Stomach (tissue), 19 donors: ENCODE measurements at places on chromosomes 12 and 14. TPM values are rescaled to one million over a fixed set of nuclear protein-coding genes. Genes with fewer than 3 reads are reported as not detected.

GRCh38 chr14:77603654-77604255 lies 12.7 kb downstream of the SPTLC2 start:
- H3K27me3 ChIP-seq = no peaks in the 10 kb centered on the region
- no peaks in the 10 kb centered on the region for H3K36me3 ChIP-seq
- peak; percentile 56 for DNase-seq
- H3K4me1 ChIP-seq = peaks cover 51% of the 10 kb centered on the region
- H3K4me3 ChIP-seq = no peak overlapping the region

PLCZ1 gene
- polyA plus RNA-seq = not detected

DRAM1 gene
- polyA plus RNA-seq = 8.2 TPM

DNA sequence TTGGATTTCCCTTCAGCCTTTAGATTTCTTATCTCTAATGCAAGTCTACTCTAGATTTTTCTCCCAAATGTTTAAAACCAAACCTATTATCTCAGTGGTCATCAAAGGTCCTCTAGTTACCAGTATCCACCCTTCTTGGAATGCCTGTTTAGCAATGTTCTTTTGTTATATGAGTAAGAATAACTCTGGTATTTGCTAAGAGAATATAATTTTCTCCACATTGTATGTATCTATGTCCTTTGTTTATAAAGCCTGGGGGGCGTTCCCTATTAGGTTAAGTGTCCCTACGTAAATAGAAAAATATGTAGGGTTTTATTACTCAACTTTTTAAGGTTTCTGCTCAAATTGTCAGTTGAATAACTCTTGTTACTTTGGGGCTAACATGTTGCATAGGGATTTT lies 27.3 kb downstream of the PPM1A start:
- no peak overlapping the region for H3K4me3 ChIP-seq
- H3K27ac ChIP-seq = no peak overlapping the region
- no peaks in the 10 kb centered on the region for H3K27me3 ChIP-seq
- H3K36me3 ChIP-seq = peaks cover 4% of the 10 kb centered on the region
- peaks cover 90% of the 10 kb centered on the region for H3K4me1 ChIP-seq

SIVA1 gene
- polyA plus RNA-seq = 213 TPM

KRT86 gene
- not detected for polyA plus RNA-seq

NFATC4 gene
- 71.4 TPM for polyA plus RNA-seq

GRCh38 chr12:3034067-3034750 lies 43.0 kb upstream of the TSPAN9 start:
- peaks cover 49% of the 10 kb centered on the region for H3K36me3 ChIP-seq
- no peaks in the 10 kb centered on the region for H3K27me3 ChIP-seq
- DNase-seq = peak; percentile 53
- no peaks in the 10 kb centered on the region for H3K4me1 ChIP-seq

- no peak overlapping the region for H3K4me3 ChIP-seq
- H3K4me1 ChIP-seq = no peaks in the 10 kb centered on the region
- H3K36me3 ChIP-seq = no peaks in the 10 kb centered on the region
- no peaks in the 10 kb centered on the region for H3K27me3 ChIP-seq
These were observed 81.2 kb downstream of the BMP4 start for GRCh38 chr14:53875324-53875897.

DNA sequence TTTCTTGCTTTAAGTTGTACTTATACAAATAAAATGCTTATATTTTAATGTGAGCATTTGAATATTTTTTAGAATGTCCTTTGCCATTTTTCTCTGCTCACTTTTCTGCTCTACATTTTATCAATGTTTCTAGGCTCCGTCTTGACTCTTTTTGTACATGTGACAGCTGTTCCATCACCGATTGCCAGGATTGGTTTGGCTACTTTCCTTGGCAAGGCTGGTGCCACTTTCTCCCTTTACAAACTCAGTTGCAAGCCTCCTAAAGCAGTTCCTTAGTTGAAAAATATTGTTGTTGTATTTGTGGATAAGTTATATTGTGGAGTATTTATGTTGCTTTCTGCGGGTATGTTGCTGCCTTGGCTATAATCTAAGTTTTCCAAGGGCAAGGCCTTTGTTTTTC lies 63.4 kb downstream of the DACT1 start:
- no peak overlapping the region for H3K27ac ChIP-seq
- DNase-seq = no peak
- H3K27me3 ChIP-seq = no peaks in the 10 kb centered on the region
- H3K4me1 ChIP-seq = no peaks in the 10 kb centered on the region

- DNase-seq = no peak
- no peak overlapping the region for H3K27ac ChIP-seq
- H3K27me3 ChIP-seq = no peaks in the 10 kb centered on the region
- peaks cover 19% of the 10 kb centered on the region for H3K4me1 ChIP-seq
- peaks cover 7% of the 10 kb centered on the region for H3K36me3 ChIP-seq
- no peak overlapping the region for H3K4me3 ChIP-seq
These were observed 76.7 kb downstream of the DIP2B start for GRCh38 chr12:50581226-50582184.

DNA sequence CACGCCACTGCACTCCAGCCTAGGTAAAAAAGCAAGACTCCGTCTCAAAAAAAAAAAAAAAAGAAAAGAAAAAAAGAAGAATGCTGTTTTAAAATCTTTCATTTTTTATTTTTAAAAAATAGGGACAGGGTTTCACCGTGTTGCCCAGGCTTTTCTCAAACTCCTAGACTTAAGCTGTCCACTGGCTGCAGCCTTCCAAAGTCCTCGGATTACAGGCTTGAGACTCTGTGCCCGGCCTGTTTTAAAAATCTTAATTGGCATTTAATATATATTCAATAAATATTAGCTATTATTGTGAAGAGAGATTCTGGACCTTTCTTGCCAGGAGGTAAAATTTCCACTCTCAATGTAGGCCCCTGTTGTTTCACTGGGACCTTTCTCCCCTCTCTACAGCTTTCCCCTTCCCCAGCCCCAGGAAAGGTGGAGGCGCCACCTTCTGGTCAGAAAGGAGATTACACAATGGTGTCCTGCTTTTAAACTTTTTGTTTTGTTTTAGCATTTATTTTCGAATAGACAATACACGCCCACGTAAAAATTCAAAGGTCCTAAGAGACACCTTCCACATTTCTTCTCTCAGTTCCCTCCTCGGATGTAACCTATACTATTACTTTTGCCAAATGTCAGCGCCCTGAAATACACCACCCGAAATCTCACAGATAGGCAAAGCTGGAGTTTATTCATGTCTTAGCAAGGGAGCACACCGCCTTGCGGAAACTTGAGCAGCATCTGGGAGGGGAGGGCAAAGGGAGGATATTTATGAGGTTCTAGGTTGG lies 23.8 kb upstream of the PHC1 start:
- H3K27ac ChIP-seq = no peak overlapping the region
- peak; percentile 51 for DNase-seq
- no peaks in the 10 kb centered on the region for H3K36me3 ChIP-seq
- no peaks in the 10 kb centered on the region for H3K27me3 ChIP-seq
- no peaks in the 10 kb centered on the region for H3K4me1 ChIP-seq

- H3K36me3 ChIP-seq = no peaks in the 10 kb centered on the region
- H3K27me3 ChIP-seq = no peaks in the 10 kb centered on the region
- H3K27ac ChIP-seq = no peak overlapping the region
- no peaks in the 10 kb centered on the region for H3K4me1 ChIP-seq
These were observed 35.0 kb downstream of the SLC17A8 start for GRCh38 chr12:100391856-100392255.

DNA sequence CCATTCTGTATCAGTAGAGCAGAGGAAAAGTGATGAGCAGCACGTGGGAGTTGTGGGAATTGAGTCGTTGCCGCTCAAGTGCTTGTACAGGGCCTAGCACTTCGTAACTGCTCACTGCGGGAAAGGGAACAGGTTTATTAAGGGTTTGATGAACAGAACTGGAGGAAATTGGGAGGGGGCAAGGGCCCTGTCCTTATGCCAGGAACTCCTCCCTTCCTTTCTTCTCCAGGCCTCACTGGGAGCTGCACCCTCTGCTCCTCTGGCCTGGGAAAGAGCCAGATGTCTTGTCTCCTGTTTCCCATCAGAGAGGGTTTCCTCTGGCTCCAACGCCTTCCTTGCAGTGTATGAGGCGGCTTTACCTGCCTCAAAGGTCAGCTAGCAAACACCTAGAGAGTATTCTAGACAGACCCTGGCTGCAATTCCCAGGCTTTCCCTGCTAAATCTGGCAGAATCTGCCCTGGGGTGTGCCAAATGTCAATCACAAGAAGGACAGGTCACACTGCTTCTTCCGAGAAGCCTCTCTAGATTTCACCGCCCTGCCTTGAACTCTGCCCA lies 78.4 kb downstream of the NTF3 start:
- no peaks in the 10 kb centered on the region for H3K27me3 ChIP-seq
- no peak overlapping the region for H3K27ac ChIP-seq
- no peaks in the 10 kb centered on the region for H3K4me1 ChIP-seq
- no peaks in the 10 kb centered on the region for H3K36me3 ChIP-seq

DNA sequence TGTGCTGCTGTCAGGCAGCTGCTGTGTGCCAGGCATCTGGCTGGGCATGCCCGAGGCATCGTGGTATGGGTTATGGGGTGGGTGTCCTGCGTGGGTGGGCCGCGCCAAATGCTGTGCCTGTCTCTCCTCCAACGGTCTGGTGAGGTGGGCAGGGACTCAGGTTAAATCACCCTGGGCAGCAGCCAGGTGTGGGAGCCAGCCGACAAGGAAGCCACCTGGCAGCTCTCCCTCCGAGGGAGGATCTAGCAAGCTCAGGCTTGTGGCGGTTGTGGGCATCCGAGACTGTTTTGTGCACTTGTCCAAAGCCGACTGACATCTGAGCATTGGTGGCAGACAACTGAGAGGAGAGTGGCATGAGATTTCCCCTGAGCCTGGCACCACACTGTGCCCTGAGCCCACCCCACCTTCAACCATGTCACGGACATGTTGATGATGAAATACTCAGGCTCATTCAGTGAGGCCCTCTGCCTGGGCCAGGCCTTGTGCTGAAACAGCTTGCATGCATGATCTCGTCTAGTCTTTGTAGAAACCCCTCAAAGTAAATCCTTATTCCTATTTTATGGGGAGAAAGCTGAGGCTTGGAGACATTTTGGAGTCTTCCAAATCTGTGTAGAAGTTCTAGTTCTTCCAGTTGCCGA lies 181.8 kb upstream of the MYL2 start:
- H3K27ac ChIP-seq = no peak overlapping the region
- no peak overlapping the region for H3K4me3 ChIP-seq
- H3K4me1 ChIP-seq = no peaks in the 10 kb centered on the region
- no peaks in the 10 kb centered on the region for H3K27me3 ChIP-seq
- DNase-seq = no peak
- no peaks in the 10 kb centered on the region for H3K36me3 ChIP-seq

GRCh38 chr12:78005094-78005492 lies 174.4 kb downstream of the NAV3 start:
- no peak overlapping the region for H3K27ac ChIP-seq
- no peaks in the 10 kb centered on the region for H3K27me3 ChIP-seq
- no peak for DNase-seq
- H3K4me3 ChIP-seq = no peak overlapping the region
- H3K36me3 ChIP-seq = no peaks in the 10 kb centered on the region

CCDC197 gene
- polyA plus RNA-seq = not detected

DNA sequence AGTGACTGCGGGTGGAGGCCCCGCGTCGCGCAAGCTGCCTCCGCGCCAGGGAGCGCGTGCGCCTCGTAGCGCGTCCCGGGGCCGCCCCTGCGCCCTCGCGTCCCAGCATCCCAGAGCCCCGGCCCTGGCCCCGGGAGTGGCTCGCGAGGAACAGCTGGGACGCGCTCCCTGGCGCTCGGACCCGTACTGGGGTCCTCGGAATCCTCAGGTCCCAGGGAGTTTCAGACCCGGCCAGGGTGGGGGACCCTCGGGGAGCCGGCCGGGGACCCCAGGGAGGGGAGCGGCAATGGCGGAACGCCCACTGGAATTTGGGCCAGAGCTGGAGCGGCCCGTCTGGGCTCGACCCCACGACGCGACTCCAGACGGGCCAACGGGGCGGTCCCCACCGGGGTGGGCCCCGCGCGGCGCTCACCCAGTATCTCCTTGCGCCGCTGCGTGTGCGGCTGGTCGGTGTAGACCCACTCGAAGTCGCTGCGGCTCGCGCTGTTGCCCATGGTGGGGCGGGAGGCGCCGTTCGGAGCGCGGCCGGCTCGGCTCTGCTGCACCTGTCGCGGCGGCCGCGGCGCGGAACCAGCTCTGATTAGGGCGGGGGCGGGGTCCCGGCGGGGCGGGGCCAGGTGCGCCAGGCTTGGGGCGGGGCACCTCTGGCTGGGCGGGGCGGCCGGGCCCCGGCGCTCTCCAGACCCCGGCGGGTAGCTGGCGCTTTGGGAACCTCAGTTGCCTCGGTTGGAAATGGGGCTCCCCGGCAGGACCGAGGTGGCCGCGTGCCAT lies at the start of gene DEGS2:
Gene DEGS2, minus strand, starts transcription at position 552 of the 771 bp plus-strand sequence. Its CDS starts 58 bp downstream, at position 494.
- peak; percentile 85 for DNase-seq
- peak within 1 kb of the TSS; percentile 58 for H3K4me3 ChIP-seq
- peaks cover 49% of the 10 kb centered on the region for H3K4me1 ChIP-seq
- peak within 1 kb of the TSS; percentile 93 for H3K27ac ChIP-seq
- no peaks in the 10 kb centered on the region for H3K36me3 ChIP-seq

GRCh38 chr14:88986146-88986841 lies 161.8 kb downstream of the TTC8 start:
- no peak overlapping the region for H3K4me3 ChIP-seq
- peak; percentile 48 for DNase-seq
- H3K27ac ChIP-seq = no peak overlapping the region
- H3K27me3 ChIP-seq = no peaks in the 10 kb centered on the region
- no peaks in the 10 kb centered on the region for H3K4me1 ChIP-seq
- no peaks in the 10 kb centered on the region for H3K36me3 ChIP-seq

GRCh38 chr14:40188006-40188405 lies 755.8 kb upstream of the FBXO33 start:
- no peaks in the 10 kb centered on the region for H3K27me3 ChIP-seq
- no peak overlapping the region for H3K4me3 ChIP-seq
- no peak for DNase-seq
- no peaks in the 10 kb centered on the region for H3K36me3 ChIP-seq
- H3K27ac ChIP-seq = no peak overlapping the region

GPR137C gene
- not detected for polyA plus RNA-seq
